T follicular helper cell (primary cell): ENCODE measurements at places on chromosomes 7 and 10.

DNA sequence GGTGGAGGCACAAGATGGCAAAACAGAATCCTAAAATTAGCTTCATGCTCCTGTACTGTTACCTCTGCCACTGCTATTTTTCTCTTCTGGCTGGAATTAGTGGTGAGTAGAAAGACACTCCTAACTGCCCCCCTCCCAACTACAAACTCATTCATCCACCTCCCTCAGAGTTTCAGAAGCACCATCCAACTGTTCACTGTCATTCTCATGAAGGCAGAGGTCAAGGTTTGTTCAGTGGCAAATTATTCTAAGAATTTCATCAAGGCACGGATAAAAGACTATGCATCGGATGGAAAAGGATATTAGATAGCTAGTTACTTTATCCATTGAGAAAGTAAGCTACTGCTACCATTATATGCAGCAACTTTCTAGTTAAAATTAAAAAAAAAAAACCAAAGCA lies 59.7 kb downstream of the LRGUK start:
- DNase-seq, result no peak

DNA sequence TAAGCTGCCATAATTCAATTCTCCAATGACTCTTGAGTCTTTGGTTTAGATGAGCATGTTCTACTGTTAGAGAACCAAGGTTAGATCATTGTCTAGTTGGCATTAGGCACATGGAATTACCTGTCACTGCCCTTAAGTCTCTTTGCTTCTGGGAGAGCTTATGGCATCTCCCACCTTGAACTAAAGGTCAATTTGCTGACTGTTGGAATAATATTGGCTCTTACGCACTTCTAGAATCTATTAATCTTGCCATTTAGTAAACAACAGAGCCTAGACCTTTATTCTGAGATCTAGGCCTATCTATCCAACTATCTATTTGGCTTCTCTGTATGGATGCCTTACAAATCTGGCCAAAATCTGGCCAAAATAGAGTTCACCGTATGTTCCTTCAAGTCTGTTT lies 232.0 kb downstream of the STK31 start:
- DNase-seq, result no peak

- DNase-seq, result no peak
Measured at GRCh38 chr10:25261558-25261957, 86.8 kb downstream of the GPR158 start.

GRCh38 chr7:42026622-42027197 lies 210.3 kb downstream of the GLI3 start:
- no peak for DNase-seq

- peak; percentile 84 for DNase-seq
Measured at GRCh38 chr10:5775685-5776084, 37.5 kb downstream of the GDI2 start.

- no peak for DNase-seq
Measured at GRCh38 chr7:129665013-129665401, 53.5 kb downstream of the NRF1 start.

DNA sequence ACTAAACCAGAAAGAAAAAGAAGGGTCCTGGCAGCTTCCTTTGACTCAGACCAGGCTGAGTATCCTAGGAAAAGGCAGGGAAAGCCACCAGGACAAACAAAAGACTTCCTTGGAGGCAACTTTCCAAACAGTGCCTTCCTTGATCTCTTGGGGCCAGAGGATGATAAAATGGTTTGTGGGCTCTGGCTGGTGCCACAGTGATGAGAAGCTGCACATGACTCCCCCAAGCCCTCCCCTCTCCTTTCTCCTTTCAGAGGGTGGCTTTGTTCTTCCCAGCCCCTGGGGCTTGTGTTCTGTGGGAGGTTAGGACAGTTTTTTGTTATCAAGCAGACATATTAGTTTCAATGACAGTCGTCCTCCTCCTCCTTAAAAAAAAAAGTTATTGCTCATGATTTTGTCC lies 183.2 kb downstream of the SEM1 start:
- no peak for DNase-seq

DNA sequence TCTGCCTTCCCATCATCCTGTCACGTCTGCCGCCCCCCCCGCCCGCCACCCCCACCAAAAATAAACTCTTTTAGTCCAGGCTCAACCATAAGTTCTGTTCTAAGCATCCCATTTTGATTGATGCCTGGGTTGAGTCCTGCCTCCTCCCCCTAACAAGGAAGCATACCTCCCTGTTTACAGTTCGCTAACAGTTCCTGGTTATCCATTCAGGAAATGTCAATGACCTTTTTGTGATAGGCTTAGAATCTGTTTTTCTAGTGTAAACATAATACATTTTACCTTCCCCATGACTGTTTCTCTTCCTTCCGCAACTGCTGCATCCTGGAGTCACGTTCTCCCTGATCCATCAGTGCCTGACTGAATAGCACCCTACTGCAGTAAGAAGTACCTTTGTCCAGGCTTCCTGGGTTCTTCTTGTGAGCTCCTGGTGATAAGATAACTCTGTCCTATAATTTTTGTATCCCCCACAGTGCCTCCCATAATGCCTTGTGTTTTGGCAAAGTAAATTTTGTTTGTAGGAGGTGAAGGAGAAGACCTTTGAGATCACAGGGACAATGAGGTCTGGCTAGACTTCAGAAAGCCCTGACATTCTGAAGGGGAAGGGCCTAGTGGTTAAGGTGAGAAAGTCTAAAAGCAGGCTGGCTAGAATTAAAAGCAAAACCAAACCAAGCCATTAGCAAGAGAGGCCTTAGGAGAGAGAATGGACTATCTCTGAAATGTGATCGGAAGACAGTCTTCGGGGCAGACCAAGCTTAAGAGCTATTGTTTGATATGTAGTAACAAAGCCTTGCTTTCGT lies 7.3 kb downstream of the AGFG2 start:
- no peak for DNase-seq

DNA sequence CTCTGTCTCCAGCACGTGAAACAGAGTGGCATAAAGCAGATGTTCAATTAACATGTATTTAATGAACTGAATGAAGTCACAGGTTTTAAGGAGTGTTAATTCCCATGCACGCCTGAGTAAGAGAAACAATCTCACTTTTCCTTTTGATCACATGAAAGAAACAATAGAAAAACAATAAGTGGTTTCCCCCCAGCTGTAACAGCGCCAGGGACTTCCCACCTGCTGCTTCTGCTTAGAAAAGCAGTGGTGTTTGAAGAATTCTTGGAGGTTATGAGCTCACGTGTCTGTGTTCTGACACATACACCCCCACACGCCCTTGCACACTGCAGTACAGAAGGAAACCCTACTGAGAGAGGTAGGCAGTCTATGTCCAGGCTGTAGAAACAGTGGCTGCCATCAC lies 51.3 kb upstream of the FRMD4A start:
- no peak for DNase-seq

- no peak for DNase-seq
Measured at GRCh38 chr10:115321360-115321759, 228.2 kb downstream of the ATRNL1 start.

DNA sequence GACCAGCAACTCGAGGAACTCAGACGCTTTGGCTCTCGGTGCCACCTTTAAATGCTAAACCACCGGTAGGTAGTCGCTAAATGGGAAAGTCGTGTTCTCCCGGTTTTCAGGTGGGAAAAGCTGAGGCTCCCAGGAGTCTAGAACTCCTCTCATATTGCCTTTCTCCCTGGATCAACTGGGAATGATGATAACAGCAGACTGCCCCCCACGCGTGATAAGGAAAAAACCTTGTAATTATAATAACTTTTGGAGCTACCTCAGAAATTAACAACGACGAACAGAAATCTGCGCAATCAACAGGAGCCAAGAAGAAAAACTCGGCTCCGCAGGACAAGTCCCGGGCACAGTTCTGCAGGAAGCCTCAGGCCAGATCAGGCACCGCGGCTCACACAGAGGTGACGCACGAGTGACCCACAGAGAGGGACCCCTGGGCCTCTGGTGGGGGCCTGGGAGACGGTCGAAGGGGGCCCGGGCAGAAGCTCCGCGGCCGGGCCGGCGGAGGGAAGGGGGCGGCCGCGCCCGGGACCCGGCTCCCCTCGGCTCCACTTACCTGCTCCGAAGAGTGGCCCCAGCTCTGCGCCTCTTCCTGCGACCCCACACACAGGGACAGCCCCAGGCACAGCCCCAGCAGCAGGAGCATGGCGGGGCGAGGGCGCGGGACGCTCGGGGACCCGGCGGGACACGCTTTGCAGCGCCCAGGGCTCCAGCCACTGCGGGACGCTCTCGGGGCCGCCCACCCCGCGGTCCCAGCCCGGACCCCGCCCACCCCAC lies at the start of gene ITIH5:
Gene ITIH5, minus strand, starts transcription at position 714 of the 771 bp plus-strand sequence. Its CDS starts 74 bp downstream, at position 640.
- DNase-seq, result no peak
